ENCODE measurements at places on chromosomes 5 and 9. TPM values are rescaled to one million over a fixed set of nuclear protein-coding genes. Genes with fewer than 3 reads are reported as not detected.

Gene FAM114A2
- total RNA-seq = 20.7 TPM

Gene PCSK1
- total RNA-seq = not detected

Gene PCDHGA1
- 0.92 TPM for total RNA-seq

Gene CCL27
- 0.95 TPM for total RNA-seq

Gene KIF12
- total RNA-seq = 0.87 TPM

Gene PCDHGB2
- 5.3 TPM for total RNA-seq

Gene SLC46A2
- not detected for total RNA-seq

Gene SH3GLB2
- 68.3 TPM for total RNA-seq

Gene CDC25C
- 14.1 TPM for total RNA-seq

Gene TAF11L10
- not detected for total RNA-seq

Gene GRAMD2B
- 4.1 TPM for total RNA-seq

Gene SPINK4
- not detected for total RNA-seq

Gene GDA
- total RNA-seq = 5.0 TPM

Gene LVRN
- 0.08 TPM for total RNA-seq

Gene FOXD4L5
- 0.08 TPM for total RNA-seq

Gene DBH
- total RNA-seq = not detected

Gene LCN12
- total RNA-seq = 2.5 TPM

Gene KIF24
- 7.2 TPM for total RNA-seq

Gene WDR31
- total RNA-seq = 0.80 TPM

Gene KIF20A
- 55.4 TPM for total RNA-seq

Gene AP3S1
- total RNA-seq = 88.8 TPM

Gene FAM78A
- 0.59 TPM for total RNA-seq

Gene MSH3
- 18.9 TPM for total RNA-seq

Gene OR2V1
- not detected for total RNA-seq

Gene SLC4A9
- total RNA-seq = not detected

Gene TLR4
- total RNA-seq = 0.33 TPM

Gene C9orf78
- 33.6 TPM for total RNA-seq

Gene DDX4
- total RNA-seq = not detected

Gene PCBD2
- 19.8 TPM for total RNA-seq

Gene IFNA4
- not detected for total RNA-seq

Gene CA9
- 0.31 TPM for total RNA-seq

Gene PCDHB11
- 1.6 TPM for total RNA-seq

Gene RPL12
- total RNA-seq = 951 TPM

Gene GZMA
- total RNA-seq = not detected

Gene ANKRD34B
- 0.10 TPM for total RNA-seq

Gene ATOX1
- total RNA-seq = 202 TPM

Gene WNK2
- total RNA-seq = 13.7 TPM

Gene PTGS1
- 61.2 TPM for total RNA-seq

Gene LHX6
- total RNA-seq = 0.62 TPM

Gene ADRA1B
- 8.3 TPM for total RNA-seq

Gene DAPK1
- total RNA-seq = 0.87 TPM

Gene NME5
- total RNA-seq = 1.7 TPM

Gene PCDHGA12
- 0.21 TPM for total RNA-seq

Gene TCF7
- total RNA-seq = 24.0 TPM

Gene C7
- 1.4 TPM for total RNA-seq

Gene BTNL8
- total RNA-seq = not detected

Gene CCL19
- not detected for total RNA-seq

Gene RETREG1
- total RNA-seq = 0.74 TPM

Gene GMCL2
- not detected for total RNA-seq

Gene CCDC127
- 8.1 TPM for total RNA-seq

Gene SPATA9
- total RNA-seq = 0.15 TPM

All from Panc1 (cell line).